ENCODE measurements at places on chromosomes 1 and 21.
A peak's percentile ranks its signal among the peaks of the same experiment; 100 is the strongest.

DNA sequence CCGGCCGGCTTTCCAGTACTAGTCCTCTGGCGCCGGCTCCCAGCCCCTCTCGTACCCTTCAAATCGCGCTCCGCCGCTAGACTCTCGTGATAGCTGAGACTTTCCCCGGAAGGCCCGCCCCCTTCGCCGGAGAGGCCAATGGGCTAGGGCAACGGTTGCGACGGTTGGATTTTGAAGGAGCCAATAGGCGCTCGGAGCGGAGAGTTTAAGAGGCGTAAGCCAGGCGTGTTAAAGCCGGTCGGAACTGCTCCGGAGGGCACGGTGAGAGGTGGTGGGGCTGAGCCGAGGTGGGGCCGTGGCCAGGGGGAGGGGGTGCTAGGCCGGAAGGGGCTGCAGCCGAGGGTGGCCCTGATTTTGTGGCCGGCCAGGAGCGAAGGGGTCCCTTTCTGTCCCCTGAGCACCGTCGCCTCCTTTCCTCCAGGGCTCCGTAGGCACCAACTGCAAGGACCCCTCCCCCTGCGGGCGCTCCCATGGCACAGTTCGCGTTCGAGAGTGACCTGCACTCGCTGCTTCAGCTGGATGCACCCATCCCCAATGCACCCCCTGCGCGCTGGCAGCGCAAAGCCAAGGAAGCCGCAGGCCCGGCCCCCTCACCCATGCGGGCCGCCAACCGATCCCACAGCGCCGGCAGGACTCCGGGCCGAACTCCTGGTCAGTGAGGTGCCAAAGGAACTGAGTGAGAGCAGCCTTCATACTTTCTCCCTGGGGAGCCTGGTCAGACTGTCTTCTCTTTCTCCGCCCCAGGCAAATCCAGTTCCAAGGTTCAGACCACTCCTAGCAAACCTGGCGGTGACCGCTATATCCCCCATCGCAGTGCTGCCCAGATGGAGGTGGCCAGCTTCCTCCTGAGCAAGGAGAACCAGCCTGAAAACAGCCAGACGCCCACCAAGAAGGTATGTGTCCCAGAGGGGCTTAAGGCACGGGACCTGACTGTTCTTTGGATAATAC lies at the start of gene CDC20:
Gene CDC20, plus strand, starts transcription at position 236 of the 948 bp plus-strand sequence. Its CDS starts 235 bp downstream, at position 471.
- peak; percentile 94 for DNase-seq

DNA sequence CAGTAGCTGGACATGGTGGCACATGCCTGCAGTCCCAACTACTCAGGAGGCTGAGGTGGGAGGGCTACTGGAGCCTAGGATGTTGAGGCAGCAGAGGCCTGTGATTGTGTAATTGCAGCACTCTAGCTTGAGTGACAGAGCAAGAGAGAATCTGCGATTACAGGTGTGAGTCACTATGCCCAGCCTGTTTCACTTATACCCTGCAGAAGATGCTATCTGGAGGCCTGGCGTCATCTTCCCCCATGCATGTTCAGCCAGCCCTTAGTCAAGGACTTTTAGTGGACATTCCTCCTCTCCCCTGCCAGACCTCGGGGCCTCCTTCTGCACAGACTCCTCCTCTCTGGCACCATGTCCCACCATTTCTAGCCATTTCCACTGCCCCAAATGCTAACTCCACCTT lies 36.3 kb upstream of the RCC2 start:
- no peak for DNase-seq

GRCh38 chr1:234675572-234675971 lies 65.6 kb upstream of the IRF2BP2 start:
- no peak for DNase-seq

- DNase-seq: no peak
These were observed 114.4 kb downstream of the DMRTA2 start for GRCh38 chr1:50308878-50309277.

- DNase-seq: peak; percentile 29
These were observed 90.2 kb downstream of the DMRTA2 start for GRCh38 chr1:50332941-50333594.

DNA sequence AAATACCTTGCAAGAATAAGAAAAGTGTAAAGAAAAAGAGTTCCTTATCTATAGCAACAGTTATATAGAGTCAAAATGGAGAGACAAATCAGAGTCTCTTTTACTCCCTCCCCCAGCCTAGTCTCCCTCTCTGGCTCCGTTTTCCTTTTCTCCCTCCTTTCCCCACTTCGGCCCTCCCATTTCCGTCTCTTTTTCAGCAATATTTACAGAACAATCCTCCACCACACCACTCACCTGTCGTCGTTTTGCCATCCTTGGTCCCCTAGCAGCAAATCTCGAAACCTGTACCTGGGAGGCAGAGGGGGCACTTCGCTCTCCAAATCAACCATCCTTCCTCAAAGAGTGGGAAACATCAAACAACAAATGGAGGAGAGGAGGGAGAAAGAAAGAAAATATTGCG lies 259 bp downstream of the KCNT2 start:
- DNase-seq: no peak

DNA sequence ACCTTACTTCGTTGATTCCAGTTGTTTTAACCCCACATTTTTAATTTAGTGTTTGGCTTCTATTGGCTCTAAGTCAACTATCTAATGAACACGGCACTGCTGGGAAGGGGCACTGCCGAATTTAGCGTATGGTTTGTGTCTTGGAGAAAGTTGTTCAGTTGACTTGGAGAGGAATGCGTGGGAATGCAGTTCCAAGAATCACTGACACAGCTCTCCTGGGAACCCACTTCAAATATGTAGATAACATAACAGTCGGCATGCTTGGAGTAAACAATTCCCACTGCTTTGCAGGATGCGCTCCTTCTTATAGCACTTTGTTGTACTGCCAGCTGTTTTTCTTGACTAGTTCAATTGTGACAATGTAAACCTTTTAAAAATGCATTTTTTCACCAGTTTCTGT lies 104.3 kb downstream of the RYR2 start:
- DNase-seq: no peak

DNA sequence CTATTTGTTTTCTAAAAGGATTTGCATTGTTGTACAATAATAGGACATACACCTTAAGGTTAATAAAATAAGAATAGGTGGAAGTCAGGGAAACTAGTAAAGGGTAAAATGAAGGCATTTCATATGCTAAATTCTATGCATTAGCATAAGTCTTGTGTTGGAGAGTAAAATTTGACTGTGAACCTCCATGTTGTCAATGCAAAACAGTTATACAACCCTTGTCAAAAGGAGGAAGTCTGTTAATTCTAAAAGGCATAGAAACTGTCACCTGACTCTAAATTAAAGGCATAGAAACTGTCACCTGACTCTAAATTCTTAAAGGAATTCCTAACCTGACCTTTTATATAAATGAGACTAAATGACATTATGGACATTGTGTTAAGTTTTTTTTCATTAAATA lies 291.8 kb downstream of the OLFM3 start:
- no peak for DNase-seq

DNA sequence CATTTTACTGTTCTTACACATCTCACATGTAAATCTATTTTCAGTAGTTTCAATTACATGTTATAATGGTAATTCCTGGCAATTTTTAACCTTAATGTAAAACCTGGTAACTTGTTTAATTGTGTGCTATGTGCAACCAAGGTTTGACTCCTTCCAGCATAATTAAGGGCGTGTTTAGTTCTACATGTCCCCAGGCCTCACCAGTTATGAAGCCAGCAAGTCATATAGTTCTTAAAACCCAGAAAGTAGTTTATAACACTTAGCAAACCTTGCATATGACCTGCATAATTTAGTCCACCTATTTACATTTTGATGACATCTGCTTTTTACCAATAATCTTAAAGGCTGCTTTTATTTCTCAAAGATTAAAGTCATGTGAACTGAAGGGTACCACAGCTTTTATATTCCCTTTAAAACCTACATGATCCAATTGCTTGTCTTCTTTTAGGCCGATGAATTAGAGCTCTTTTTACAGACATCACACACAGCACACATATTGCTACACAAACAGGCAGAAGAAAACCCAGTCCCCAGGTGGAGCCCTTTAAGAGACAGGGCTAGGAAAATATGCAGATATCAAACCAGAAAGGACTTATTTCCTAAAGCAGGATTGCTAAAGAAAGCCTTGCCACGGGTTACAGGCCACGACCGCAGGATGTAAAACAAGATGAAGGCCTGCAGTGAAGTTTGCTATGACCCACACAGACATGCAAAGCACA lies 23.2 kb upstream of the SYCP1 start:
- no peak for DNase-seq

- no peak for DNase-seq
These were observed 9.9 kb upstream of the ATG4C start for GRCh38 chr1:62774006-62774405.

GRCh38 chr21:44531606-44532564 lies 8.1 kb downstream of the KRTAP10-1 start:
- DNase-seq: no peak

- DNase-seq: peak; percentile 17
These were observed 41.2 kb downstream of the RRAGC start for GRCh38 chr1:38818175-38818976.

- no peak for DNase-seq
These were observed 9.0 kb upstream of the DMRTB1 start for GRCh38 chr1:53450225-53450624.

GRCh38 chr1:197736685-197737084 lies 38.6 kb downstream of the DENND1B start:
- DNase-seq: no peak

DNA sequence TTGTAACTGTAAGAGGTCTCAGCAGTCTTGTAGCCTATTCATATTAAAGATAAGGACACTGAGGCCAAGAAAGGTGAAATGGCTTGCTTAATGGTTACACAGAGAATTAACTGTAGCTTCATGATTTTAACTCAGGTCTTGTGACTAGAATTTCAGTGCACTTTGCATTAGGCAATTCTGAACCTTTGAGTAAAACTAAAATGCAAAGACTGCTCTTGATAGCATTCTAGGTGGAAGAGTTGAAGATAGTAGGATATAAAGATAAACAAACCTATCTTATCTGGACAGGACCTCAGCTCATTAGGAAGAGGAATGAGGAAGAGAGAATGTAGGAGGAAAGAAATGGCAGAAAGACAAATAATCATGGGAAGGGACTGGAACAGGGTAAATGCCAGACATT lies 68.6 kb upstream of the RGL1 start:
- no peak for DNase-seq

DNA sequence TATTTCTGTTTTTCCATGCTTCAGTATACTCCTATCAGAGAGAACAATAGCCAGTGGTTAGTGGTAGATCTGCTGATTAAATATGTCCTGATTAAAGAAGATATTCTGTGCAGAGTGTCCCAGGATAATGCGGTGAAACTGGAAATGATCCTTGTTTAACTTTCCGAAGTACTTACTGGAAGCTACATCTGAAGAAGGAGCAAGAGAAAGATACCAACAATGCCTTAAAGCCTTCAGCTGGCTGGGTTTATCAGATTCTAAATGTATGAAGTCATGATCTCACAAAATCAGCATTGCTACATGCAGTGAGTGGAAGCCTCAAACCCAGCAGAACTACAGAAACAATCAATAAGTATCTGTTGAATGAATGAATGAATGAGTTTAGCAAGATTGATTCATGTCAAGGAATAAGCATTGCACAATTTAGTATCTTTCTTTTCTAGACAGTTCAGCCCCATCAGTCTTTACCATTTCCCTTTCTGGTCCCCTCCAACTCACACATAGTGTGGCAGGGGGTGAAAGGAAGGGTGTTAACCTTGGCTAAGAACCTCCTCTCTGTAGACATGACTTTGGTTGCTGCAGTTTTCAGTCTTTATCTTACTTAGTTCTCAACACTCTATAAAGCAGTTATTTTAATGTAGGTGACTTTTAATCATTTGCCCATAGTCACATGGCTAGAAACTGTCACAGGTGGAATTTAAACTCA lies 24.7 kb upstream of the DNASE2B start:
- DNase-seq: no peak

DNA sequence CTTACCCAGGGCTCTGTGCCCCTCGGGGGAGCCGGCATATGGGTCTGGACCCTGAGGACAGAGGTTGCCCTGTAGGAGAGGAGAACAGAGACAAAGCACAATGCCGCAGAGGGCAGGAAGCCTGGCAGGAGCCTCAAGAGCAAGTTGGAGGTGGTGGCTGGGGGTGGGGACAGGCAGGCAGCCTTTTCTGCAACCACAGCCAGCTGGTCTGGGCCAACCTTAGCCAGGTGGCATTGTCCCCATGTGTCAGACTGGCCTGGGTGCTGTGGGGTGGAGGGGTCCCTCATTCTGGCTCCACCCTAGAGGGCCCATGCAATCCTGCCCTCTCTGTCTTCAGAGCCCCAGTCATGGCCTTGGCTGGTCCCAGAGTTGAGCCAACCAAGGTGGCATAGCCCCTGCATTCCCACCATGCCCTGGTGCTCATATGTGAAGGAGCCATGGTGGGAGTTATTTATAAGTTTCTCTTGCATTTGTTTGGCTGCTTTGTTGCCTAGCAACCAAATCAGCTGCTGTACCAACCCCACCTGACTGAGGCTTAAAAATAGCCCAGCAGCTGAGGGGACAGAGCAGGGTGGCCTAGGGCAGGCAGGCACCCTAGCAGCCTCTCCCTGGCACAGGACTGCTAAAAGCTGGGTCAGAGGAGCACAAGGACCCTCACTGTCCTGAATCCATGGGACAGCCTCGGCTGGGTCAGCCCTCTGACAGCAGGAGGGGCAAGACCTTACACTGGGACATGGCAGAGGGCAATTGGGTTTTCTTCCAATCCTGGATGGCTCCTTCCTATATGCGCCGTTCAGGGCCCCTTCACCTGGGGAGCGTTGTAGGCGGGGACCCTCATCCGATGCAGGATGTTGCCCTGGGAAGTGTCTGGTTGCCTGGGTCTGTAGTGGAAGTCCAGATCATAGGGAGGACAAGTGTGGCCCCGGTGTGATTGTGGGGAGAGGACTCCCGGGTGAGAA lies 19.5 kb downstream of the MAP7D1 start:
- DNase-seq: no peak

DNA sequence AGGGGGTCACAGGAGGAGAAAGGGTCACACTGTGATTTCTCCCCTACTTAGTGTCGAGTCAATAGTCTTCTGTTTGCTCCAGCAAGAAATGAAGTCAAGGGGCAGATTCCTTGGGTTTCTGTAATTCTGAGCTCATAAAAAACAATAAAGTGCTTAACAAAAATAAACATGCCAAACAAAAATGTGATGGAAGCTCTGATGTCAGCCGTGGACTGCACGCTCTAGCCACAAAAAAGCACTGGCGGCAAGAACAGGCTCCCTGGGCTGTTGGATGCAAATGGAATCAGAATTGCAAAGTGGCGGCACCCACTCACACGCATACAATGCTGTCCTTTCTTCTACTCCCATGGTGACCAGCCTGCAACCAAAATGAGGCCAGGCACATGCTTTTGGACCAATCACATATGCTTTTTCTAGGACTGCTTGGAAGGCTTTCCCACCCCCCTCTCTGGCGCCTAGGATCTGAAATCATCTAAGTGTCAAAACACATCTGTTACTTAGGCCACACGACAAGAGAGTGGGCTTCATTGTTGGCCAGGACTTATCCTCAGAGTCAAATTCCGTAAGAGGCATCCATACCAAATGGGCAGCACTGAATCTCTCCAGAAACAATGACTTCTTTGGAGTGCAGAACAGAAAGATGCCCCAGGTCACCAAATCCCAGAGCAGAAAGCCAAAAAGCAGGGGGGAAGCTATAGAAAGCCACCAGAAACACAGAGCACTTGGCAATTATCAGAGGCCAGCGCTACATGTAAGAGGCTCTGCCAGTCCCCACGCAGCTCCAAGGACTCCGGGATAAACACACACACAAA lies 9.2 kb downstream of the C1orf198 start:
- DNase-seq: peak; percentile 71

Data from C1 segment of cervical spinal cord (tissue), 14 donors.